BJ (cell line): ENCODE measurements at places on chromosomes 13 and 19.

DNA sequence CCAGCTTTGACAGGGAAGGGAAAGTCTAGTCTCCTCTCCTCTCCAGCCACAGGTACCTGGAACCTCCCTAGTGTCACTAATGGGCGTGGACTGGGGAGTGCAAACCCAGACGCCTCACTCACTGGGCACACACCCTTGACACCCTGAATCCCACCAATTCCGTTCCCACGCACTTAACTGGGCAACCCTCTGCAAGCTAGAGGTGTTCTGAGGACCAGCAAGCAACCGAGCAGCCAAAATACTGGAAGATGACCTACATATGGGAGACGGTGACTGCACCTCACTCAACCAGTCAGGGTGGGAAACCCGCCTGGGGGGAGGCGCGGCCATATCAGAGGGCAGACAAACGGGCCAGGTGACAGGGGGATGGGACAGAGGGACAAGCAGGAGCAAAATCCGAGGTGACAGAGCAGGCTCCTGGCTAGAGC, 991 bp downstream of the ABHD17A start:
- DNase-seq: no peak

GRCh38 chr13:76884186-76884906, 1.9 kb downstream of the KCTD12 start:
- no peak for DNase-seq

- no peak for DNase-seq
These were observed 17.2 kb downstream of the SMIM24 start for GRCh38 chr19:3462991-3463713.

GRCh38 chr13:25281935-25282332, 5.4 kb downstream of the MTMR6 start:
- DNase-seq: no peak

- no peak for DNase-seq
These were observed 203.1 kb downstream of the RGCC start for GRCh38 chr13:41660411-41660810.

DNA sequence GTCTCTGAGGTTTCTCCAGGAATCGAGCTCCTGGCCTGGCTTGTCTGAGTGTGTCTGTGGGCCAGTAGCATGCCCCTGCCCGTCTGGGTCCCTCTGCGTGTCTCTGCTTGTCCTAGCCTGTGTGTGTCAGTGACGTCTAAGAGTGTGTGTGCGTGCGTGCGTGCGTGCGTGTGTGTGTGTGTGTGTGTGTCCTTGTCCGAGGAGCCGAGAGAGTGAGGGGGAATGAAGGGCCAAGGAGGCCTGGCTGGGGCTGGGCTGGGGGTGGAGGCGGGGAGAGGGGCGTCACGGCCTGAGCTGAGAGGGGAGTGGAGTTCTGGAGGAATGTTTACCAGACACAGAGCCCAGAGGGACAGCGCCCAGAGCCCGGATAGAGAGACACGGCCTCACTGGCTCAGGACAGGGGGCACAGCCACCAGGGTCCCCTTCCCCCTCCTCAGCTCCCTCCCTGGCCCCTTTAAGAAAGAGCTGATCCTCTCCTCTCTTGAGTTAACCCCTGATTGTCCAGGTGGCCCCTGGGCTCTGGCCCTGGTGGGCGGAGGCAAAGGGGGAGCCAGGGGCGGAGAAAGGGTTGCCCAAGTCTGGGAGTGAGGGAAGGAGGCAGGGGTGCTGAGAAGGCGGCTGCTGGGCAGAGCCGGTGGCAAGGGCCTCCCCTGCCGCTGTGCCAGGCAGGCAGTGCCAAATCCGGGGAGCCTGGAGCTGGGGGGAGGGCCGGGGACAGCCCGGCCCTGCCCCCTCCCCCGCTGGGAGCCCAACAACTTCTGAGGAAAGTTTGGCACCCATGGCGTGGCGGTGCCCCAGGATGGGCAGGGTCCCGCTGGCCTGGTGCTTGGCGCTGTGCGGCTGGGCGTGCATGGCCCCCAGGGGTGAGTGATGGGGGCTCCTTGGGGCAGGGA, at the start of gene AXL:
Gene AXL (plus strand): TSS at position 609 of the 893 bp plus-strand sequence. CDS start 170 bp downstream, at position 779.
- DNase-seq: peak; percentile 74

GRCh38 chr19:28864024-28864503, 348.9 kb downstream of the UQCRFS1 start:
- DNase-seq: no peak

GRCh38 chr19:46487802-46488445, 7.7 kb downstream of the PNMA8B start:
- DNase-seq: no peak

DNA sequence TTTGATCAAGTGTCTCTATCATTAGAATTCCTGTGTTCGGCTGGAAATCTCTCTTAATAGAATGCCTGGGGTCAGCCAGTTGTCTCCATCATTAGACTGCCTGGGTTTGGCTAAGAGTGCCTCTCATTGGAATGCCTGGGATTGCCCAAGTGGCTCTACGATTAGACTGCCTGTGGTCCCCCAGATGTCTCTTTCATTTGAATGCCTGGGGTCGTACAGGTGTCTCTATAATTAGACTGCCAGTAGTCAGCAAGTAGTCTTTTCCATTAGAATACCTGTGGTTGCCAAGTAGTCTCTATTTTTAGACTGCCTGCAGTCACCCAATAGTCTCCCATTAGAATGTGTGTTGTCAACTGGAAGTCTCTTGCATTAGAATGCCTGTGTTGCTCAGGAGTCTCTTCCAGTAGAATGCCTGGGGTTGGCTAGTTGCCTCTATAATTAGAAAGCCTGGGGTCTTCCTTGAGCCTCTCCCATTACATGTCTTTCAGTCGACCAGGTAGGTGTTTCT, 1523.2 kb downstream of the UQCRFS1 start:
- DNase-seq: no peak

DNA sequence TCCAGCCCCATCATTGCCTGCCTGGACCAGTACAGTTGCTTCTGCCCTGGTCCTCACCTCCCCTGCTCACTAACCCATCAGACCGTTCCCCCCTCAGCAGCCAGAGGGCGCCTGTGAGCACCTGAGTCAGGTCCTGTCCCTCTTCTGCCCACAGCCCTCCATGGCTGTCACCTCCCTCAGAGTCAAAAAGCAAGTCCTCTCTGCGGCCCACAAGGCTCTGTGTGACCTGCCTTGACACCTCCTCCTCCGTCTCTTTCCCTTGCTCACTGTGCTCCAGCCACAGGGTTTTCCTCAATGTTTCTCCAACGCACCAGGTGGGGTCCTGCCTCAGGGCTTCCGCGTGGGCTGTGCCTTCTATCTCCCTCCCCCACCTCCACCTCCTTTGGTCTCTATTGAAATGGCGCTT, 29.4 kb upstream of the PTPRS start:
- DNase-seq: no peak

- no peak for DNase-seq
These were observed 5.3 kb upstream of the SLC5A5 start for GRCh38 chr19:17866312-17866963.

- DNase-seq: no peak
These were observed 10.0 kb upstream of the CEACAM21 start for GRCh38 chr19:41566001-41566400.

GRCh38 chr13:113098162-113098732, 7.3 kb upstream of the F7 start:
- peak; percentile 35 for DNase-seq

GRCh38 chr13:76937281-76937820, 11.0 kb upstream of the ACOD1 start:
- peak; percentile 83 for DNase-seq

DNA sequence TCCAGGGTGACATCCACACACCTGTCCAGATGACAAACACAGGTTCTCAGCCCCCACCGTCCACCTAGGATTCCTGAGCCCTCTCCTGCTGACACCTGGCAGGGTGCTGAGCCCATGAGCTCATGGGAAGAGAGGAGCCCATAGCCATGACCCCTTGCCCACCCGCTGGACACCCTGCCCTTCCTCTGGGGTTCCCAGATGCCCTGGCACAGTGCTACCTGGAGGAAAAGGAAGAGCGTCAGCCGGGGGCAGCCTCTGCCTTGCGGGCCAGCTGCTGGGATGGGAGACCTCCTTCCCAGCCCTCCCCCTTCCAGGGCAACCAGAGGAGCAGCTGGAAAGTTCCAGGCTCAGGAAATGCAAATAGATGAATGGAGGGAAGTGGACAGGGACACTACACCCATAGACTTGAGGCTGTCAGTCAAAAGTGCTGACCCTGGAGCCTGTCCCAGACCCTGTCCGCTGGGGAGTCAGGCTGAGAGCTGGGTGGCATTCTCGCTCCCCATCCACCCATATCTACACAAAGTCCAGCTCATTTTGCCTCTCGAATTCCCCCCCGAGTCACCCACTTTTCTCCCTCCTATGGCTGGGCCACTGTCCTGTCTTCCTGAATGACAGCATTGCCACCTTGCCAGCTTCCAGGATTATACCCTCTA, 12.3 kb upstream of the ARHGEF18 start:
- no peak for DNase-seq

DNA sequence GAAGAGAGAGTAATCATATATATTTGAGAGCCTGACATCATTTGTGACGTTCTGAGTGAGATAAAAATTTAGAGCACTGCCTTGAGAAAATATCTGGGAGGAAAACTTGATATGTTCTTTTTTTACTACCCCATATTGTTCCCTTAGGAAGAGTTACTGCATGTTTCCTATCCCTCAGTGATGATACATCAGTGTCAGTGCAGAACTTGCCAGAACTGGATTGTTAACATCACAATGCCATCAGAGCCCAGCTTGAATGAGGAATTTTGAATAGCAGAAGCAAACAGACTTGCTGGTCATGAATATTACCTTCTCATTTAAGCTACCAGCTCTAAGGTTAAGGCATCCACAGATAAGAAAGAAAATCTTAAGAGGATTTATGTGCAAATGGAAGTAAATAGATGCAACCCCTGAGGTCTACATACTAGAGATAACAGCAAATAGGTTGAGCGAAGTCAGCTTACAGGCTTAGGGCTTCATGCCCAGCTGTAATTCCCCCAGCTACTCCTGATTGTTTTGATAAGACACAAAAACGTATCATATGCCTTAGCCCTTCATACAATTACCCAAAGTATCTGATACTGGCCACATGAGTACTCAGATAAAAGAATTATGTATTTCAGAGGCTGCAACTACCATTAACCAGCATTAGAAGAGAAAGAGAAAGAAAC, 313.7 kb upstream of the ATXN8OS start:
- DNase-seq: no peak

GRCh38 chr13:21232196-21232595, 55.7 kb downstream of the MRPL57 start:
- no peak for DNase-seq

DNA sequence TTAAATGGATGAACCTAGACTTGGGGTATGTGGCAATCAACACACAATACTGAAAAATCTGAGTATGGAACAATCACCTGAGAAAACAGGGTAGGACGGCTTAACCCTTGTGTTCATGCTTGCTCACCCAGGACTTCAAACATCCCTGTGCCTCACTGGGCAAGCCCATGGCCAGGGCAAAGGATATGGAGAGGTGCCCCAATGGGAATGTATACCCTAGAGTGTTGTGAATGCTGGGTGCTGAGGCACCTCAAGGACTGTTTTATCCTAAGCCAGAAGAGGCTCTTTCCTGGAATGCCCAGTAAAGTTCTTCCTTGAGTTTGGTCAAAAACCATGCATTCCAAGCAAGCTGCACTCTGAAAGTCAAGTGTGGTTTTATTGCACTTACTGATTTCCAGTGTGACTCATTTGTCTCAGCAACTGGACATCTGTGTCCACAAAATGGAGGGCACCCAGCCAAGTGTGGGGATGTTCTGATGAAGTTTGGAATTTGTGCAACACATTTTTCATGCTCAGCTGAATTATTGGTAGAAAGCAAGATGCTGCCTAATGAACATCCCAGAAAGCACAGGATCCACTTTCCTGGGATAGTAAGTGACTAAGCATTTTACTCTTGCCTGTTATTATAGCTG, 531.3 kb downstream of the RFC3 start:
- DNase-seq: peak; percentile 99

DNA sequence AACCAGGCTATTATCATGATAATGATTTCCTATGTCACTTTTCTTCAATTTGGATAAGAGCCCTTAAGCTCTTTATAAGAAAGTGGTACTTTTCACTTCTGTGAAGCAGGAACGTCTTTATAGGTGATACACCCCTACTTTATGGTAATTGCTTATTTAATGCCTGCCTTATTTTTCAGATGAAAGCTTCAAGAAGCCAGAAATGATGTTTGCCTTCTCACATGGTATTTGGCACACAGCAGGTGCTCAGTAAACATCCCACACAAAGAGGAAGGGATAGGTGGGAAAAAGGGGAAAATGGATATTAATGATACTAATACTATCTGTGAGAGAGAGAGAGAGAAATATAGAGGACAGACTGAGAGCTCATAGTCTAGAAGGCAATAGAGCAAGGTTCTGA, 29.0 kb upstream of the WASF3 start:
- no peak for DNase-seq

DNA sequence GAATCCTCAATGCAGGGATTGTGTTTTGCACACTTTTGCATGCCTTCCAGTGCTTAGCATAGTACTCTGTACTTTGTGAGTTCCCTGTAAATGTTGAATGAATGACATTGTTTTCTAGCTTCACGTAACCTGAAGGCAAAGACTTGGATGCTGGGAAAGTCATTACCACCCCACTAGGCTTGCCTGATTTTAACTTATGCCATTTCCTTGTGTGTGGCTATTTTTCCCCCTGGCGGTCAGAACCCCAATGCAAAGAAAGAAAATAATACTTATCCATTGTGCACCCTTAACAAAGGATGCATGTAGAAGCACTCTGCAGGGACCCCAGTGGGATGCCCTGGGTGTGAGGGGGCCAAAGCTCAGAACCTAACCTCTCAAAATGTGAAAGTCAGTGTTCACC, 1.2 kb upstream of the ENOX1 start:
- no peak for DNase-seq

DNA sequence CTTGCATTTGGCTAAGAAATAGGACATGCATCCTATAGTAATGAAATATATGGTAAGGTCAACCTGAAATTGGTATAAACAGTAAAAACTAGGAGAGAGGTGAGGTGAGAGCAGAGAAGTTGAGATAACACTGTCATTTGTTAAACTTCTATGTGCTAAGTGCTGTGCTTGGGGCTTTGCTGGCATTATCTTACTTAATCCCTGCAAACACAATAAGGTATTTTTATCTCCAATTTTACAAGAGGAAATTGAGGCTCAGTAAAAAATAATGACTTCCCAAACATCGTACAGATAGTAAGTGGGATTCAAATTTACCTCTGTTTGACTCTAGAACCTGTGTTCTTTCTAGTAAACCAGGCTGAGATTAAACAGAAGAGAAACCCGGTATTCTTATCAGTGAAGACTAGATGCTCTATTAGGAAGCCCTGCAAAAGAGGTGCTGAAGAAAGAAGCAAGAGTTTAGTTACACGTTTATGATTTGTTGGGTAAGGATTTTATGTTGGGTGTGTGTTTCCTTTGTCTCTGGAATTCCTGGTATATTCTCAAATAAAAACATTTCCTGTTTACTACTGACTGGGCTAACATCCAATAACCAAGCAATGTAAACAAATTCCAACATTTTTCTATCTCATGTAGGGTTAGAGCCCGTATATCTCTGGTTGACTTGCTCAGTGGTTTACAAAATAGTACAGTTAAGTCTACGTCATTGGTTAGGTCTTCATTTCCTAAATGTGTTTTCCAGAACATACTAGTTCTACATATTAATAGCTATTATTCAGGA, 137.3 kb upstream of the FNDC3A start:
- DNase-seq: no peak
